ENCODE measurements at places on chromosomes 3 and 15.

- peak; percentile 26 for DNase-seq
Observed at GRCh38 chr3:32484436-32484835, 18.2 kb downstream of the CMTM6 start.

- no peak for DNase-seq
Observed at GRCh38 chr3:190424478-190425439, 24.9 kb downstream of the TMEM207 start.

- DNase-seq = peak; percentile 63
Observed at GRCh38 chr15:67303490-67304363, 49.1 kb downstream of the IQCH start.

GRCh38 chr15:99320374-99321215, 69.3 kb downstream of the LRRC28 start:
- no peak for DNase-seq

- no peak for DNase-seq
Observed at GRCh38 chr3:21447476-21448151, 303.4 kb downstream of the ZNF385D start.

DNA sequence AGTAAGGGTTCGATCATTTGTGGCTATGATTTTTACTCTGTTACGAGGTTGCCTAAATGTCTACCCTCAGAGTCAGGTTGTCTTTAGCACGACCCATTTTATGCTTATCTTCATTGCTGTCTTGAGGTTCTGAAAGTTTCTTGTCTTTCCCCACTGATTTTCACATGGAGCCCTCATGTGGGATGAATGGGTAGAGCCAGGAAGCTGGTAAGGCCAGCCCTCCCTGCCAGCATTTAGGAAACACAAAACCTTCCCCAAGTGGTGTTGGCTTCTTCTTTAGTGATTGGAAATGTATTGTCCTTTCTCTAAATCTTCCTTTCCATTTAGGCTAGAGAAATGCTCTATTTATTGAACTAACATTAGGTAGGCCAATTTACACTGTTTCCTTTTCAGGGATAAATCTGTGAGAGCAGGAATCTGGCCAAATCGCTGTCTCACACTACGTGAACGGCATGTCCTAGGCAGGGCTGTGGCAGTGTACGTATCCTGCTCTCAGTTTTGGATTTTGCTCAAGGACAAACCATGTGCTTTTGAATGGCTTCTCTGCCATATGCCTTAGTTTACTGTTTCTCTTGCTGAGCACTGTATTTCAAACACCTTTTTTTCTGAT, 43.7 kb downstream of the MYZAP start:
- no peak for DNase-seq

- no peak for DNase-seq
Observed at GRCh38 chr3:6770397-6770690, 90.6 kb upstream of the GRM7 start.

DNA sequence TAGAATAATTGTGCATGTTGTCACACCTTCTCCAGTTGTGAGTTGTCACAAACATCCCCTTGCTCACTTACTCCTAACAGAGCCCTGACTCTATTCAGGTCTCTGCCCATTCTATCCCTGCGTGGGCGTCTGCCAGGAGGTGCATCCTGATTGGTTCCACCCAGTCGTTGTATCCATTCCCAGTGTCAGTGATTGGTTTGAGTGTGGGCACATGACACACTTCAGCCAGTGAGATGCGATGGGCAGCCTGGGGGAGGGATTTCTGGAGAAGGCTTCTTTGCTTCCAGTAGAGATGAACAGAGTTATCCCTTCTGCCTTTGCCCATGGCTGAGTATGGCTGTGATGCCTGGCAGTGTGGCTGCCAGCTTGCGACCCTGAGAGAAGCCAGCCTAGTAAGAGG, 18.7 kb downstream of the PXYLP1 start:
- DNase-seq = no peak

- no peak for DNase-seq
Observed at GRCh38 chr15:60444289-60444912, 34.5 kb downstream of the ICE2 start.

GRCh38 chr3:145906755-145907154, 254.2 kb downstream of the PLOD2 start:
- no peak for DNase-seq

- no peak for DNase-seq
Observed at GRCh38 chr3:23288286-23288685, 85.2 kb downstream of the UBE2E2 start.

DNA sequence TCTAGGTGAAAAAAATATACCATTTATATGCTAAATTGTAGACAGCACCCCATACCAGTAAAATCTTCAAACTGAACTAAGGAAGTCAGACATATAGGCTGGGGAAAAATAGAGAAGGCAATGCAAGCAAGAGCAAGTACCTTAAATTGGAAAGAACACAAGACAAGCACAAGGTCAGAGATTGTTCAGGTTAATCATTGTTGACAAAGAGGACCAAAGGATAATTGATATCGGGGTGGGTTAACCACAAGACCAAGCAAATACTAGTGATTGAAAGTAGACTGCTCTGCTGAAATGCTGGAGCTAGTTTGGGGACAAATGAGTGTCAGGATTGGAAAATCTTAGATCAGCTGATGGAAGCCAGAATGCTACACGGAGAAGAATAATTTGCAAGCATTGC, 499.8 kb downstream of the ROBO2 start:
- DNase-seq = no peak

GRCh38 chr3:134326126-134326525, 48.1 kb downstream of the AMOTL2 start:
- no peak for DNase-seq

- no peak for DNase-seq
Observed at GRCh38 chr15:70726753-70727152, 36.6 kb downstream of the UACA start.

DNA sequence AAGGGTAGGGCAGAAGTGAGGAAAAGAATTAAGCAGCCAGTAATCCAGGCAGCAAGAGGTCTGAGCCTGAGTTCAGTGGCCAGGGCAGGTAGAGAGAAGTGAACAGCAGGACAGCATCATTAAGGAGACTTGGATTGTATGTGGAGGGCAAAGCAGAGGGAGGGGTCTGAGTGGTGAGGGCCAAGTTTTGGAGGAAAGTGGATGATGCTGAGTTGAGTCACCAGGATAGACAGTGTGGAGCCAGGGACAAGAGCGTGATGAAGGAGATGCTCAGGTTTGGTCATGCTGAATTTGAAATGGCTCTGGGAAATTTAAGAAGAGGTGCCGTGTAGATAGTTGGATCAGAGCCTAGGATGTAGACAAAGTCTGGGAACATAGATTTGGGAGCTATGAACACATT, 93.1 kb downstream of the ARHGEF26 start:
- DNase-seq = no peak

DNA sequence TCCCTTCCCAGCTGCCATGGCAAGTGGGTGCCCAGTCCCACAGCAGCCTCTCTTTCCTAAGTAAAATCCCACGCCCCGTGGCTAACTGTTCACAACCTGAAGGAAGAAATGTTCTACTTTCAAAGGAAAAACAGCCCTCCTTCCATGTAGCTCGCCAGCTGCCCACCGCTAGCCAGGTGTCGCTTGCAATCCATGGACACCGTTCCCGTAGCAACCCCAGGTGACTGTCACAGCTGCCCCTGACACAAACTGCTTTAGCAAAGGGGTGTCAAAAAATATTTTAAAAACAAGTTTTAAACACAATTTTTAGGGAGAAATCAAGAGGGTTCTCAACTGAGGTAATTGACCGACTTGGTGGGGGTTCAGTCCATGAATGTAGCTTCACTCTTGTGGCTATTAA, 21.0 kb upstream of the CGNL1 start:
- no peak for DNase-seq

DNA sequence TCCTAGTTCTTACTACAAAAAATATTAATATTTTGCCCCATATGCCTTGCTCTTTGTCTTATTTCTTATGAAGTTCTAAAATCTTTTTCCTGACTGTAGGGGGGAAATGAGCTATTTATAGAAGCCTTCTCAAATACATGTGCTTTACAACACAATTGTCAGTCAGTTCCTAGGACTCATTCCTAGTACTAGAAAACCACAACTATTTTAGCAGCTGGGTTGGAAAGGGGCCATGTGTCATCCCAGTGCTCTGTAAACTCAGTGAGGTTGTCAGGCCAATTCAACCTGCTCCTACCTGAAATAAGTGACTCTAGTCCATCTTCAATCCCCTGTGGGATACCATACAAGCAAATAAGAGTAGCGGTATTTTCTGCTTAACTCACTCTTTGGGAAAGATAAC, 153.8 kb downstream of the ULK4 start:
- no peak for DNase-seq

DNA sequence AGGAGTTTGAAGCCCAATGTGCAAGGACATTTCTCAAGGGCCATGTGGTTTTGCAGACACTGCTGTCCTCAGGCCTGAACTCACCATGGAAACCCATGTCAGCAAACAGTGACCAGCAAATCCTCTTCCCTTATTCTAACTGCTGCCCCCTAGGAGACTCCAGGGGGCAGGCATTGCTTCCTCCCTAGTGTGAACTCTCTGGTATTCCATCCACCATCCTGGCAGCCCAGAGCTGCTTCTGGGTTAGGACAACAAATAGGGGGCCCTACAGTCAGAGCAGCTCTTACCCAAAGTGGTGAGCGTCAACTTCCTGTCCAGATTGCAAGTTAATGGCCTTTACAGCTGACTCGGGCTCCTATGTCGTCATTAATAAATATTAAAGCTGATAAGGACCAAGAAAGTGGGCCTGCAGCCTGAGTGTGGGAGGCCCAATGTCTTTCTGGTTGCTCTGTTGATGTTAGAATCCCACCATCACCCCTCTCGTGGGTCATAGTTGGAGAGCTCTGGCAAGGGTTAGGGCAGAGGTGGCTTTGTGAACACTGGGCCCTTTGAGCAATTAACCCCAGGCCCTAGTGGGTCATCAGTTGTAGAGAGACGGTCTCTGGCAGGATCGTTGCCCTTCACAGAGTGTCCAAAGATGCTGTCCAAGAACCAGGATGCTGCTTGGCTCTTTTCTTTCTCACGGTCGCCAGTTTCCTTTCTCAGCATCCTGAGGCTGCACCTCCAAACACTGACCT, 41.5 kb downstream of the TGM4 start:
- DNase-seq = no peak

- DNase-seq = no peak
Observed at GRCh38 chr3:172279191-172279640, 169.0 kb downstream of the GHSR start.

DNA sequence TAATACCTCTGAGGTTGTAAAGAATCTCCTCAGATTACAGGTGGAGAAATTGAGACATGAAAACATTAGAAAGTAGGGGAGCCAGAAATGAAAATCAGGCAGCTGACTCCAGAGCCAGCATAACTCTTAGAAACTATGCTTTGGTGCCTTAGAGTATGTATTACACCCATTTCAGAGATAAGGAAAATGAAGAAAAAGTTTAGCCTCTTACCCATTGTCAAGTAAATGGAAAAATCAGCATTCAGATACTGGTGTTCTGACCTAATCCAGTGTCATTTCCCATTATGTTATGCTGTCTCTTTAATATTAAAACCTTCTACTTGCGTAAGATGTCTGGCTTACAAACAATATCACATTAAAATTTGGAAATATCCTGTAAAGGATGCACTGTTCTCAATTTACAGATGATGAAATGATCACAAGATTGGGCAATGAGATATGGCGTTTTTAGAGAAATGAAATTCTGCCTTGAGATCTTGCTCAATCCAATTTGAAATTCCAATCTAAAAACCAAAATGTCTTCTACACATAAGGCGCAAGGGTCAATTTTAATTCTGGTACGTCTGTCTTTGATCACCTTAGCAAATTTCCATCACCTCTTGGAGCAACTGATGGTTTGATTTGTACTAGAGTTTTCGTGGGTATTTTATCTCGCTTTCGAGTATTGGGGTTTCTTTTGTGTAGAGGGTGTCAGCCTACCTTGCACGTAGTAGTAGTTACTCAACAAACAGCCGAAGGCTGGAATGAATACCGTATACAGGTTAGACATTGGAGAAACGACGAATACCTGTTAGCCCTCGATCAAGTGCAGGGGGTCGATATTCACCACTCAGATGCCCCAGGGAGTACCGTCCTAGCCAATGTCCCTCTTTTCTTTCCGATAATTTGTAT, 902 bp upstream of the ZCWPW2 start:
- no peak for DNase-seq

DNA sequence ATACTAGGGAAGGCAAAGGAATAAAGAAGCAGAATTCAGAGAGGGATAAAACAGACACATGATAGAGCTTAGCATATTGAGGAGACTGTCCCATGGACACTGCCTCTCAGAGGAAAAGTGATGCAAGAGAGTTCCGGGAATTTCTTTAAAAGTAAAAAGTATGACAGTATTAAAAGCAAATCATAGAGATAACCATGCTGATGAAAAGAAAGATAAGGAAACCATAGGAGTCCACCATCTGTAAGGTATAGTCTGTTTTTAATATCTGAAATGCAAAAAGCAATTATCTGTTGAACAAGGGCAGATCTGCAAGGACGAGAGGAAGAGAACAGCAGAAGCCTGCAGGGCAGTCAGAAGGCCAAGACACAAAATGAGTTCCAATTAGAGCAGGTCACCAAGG, 495.9 kb upstream of the GOLIM4 start:
- DNase-seq = no peak

DNA sequence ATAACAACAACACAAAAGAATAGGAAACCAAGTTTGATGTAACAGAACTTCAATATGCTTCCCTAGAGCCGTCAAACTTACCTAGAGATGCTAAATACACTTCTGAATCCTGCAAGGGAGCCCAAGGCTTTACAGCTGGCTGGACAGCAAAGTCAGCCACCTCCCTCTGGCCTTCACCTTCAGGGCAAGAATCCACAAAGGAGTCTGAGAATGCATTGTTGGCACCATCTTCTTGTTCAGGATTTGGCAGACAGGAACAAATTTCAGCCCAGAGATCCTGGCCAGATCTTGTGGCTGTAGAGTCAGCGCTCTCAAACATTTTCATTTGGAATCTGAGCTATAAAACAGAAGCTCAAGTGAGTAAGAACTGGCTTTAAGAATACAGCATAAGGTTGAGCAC, 2.2 kb downstream of the CCDC32 start:
- DNase-seq = no peak

DNA sequence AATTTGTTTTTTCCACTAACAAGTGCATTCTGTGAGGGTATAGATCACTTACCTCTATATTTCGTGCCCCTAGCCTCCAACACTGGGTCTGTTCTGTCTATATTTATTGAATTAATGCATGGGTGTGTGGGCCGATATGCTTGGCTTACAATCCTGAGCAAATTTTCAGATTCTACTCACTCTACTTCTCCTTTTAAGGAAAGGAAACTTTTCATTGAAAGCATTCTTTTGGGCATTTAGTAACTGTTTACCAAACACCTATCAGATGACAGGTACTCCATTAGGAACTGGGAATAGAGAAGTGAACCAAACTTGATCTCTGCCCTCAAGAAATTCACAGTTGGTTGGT, 60.5 kb downstream of the TLE3 start:
- DNase-seq = no peak
